Activated CD4-positive, alpha-beta T cell treated with anti-CD3 and anti-CD28 coated beads, Interleukin-2, amount 50 U/mL, for 16 hours (primary cell): ENCODE measurements at places on chromosomes 7 and 10.

GRCh38 chr7:23369695-23370404, 70.7 kb downstream of the MALSU1 start:
- DNase-seq = no peak

- no peak for DNase-seq
Observed at GRCh38 chr10:10642751-10643150, 374.9 kb upstream of the CELF2 start.

DNA sequence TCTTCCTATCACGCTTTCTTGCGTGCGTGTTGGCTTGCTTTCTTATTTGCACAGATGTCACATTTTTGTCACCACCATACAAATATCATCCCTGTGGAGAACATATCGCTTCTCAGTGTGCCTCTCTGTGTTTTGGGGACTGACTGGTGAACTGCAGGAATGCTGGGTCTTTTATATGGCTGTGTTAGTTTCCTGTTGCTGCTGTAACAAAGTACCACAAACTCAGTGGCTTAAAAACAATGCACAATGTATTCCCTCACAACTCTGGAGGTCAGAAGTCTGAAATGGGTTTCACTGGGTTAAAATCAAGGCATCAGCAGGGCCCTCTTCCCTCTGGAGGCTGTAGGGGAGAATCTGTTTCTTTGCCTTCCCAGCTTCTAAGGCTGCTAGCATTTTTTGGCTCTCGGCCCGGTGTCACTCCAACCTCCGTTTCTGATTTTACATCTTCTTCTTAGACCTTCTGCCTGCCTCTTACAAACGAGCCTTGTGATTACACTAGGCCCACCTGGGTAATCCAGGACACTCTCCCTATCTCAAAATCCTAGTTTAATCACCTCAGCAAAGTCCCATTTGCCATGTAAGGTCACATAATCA, 82.0 kb downstream of the LRMDA start:
- DNase-seq = no peak

DNA sequence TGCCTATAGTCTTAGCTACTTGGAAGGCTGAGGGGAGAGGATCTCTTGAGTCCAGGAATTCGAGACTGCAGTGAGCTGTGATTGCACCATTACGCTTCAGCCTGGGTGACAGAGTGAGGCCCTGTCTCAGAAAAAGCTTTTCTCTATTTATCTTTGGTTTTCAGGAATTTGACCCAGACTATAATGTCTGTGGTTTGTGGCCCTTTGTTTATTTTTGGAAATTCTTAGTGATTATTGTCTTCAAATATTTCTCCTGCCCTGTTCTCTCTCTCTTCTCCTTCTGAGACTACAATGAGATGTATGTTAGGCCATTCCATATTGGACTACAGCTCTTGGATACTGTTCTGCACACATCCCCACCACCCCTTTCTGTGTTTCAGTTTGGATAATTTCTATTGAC, 4.7 kb downstream of the MUC12 start:
- no peak for DNase-seq

DNA sequence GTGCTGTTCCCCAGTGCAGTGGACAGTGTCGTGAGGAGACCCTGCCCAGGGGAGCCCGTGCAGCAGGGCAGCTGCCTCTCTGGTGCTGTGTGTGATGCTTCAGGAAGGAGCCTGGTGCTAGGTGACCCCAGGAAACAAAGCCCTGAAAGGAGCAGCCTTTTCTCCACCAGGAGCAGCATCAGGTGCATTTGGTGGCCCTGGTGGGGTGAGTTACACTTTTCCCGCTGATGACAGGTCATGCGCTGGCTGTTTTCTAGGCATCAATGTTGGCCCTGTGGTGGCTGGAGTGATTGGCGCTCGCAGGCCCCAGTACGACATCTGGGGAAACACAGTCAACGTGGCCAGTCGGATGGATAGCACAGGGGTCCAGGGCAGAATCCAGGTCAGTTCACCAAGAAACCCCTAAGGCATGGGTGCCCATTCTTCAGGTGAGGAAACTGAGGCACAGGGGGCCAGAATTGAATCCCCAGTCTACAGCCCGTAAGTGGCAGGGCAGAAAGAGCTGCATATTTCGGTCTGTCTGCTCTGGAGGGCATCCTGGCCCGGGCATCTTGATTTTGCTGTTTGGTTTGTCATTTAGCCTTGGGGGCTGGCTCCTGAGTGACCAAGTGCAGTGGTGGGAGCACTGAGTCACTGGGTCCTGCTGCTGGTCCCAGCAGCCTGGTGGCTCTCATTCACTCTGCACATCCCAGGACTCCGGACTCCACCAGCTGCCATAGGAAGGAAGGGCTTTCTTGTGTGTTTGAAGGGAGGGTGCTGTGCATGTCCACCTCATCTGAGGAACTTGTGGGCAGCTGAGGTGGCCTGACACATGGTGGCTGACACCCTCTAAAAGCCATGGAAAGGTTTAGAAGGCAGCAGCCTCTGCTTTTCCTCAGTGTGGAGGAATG, 136.3 kb downstream of the ADCY1 start:
- no peak for DNase-seq

- no peak for DNase-seq
Observed at GRCh38 chr10:95277201-95277570, 13.6 kb downstream of the PDLIM1 start.

GRCh38 chr10:60423920-60424319, 34.2 kb upstream of the ANK3 start:
- DNase-seq = no peak

GRCh38 chr10:5524641-5525560, at the start of gene CALML3:
Gene CALML3 (plus strand): TSS chr10:5524961. CDS start chr10:5525086, 125 bp downstream.
- no peak for DNase-seq

DNA sequence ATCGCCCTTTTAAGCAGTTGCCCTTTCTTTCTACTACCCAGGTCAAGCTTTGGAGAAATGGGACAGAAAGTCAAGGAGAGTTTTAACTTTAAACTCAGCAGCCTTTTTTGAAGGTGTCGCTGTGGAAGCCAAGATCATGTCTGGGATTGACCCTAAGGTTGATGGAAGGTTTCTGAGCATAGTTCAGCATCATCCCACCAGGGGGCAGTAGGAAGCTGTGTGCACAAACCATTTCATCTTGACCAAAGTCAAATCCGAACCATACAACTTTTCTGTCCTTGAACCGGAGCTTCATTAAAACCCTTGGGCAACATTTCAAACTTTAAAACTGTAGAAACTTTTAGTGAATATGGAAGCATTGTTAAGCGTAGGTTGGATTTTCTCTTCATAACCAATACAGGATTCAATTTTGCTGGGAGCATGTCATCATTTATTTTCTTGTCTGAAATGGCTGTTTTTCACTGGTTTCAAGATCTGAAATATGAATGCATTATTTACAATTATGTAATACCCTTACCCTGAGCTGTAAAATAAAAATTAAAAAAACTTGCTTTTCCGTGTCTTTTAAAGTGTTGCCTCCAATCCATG, 214.4 kb upstream of the KIAA1217 start:
- DNase-seq = peak; percentile 42

DNA sequence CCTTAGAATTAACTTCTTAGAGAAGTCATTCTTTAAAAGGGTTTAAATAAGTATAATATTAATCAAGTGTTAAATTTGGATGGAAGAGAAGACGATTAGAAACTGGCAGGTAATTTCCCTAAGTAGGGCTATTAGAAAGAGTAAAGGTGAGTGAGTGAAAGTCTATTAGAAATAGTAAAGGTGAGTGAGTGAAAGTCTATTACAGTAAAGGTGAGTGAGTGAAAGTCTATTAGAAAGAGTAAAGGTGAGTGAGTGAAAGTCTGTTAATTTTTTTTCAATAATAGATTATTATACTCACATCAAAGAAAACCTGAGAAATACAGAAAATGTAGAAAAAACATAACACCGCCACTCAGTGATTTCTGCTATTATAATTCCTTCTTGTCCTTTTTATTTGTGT, 10.8 kb upstream of the HBP1 start:
- DNase-seq = no peak

DNA sequence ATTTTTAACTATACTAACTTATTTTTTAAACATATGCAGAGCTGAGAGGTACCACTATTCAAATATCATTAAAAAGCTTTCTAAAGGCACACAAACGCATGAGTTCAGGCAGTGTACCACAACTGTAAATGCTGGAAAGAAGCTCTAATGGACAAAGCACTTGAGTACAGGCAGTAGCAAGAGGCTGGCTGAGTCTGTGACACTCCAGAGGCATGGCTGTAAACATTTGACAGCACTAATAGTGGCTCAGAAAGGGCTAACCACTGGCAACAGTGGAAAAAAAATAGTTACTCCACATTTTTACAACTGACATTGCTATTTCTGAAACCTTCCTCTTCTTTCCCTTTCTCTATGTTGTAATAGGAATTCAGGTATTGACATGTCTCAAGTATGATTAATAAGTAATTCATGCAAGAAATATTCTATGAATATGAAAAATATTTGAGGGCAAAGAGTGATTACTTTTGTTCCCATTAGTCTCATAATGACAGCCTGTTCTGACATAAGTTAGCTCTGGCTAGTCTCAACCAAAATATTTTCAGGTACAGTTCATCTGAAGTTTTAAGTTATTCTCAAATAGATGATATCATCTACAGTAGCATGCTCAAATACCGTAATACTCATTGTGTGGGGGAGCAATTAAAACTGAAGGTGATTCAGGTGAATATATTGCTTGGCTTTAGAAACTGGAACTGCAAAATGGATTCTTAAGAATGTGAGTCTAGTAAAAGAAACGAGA, 324.0 kb upstream of the POT1 start:
- no peak for DNase-seq

GRCh38 chr10:104036069-104036384, 49.7 kb downstream of the COL17A1 start:
- no peak for DNase-seq

DNA sequence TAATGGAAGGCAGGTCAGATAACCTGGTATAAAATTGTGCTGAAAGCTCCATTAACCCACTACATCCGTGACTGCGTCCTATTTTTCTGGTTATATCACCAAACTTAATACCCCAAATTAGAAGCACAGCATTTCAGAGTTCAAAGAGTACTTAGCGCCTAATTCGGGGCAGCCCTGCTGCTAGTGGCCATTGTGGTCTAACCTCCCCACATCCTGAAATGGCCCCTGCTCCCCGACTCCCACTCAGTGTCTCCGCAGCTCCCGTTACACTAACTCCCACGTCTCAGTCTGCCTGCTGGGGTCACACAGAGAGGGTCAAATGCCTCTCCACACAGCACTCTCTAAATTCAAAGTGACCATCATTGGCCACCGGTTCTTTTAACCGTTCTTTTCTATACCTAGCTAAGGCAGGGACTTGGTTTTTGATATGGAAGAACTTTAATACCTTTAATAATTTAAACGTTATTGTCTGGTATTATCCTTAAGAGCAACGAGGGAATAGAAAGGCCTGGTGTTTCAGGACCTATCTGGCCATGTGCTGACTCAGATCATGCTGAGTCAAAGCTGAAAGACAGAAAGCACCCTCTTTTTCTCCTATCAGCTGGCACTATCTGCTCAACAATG, 117.1 kb downstream of the KMT2E start:
- DNase-seq = peak; percentile 70

DNA sequence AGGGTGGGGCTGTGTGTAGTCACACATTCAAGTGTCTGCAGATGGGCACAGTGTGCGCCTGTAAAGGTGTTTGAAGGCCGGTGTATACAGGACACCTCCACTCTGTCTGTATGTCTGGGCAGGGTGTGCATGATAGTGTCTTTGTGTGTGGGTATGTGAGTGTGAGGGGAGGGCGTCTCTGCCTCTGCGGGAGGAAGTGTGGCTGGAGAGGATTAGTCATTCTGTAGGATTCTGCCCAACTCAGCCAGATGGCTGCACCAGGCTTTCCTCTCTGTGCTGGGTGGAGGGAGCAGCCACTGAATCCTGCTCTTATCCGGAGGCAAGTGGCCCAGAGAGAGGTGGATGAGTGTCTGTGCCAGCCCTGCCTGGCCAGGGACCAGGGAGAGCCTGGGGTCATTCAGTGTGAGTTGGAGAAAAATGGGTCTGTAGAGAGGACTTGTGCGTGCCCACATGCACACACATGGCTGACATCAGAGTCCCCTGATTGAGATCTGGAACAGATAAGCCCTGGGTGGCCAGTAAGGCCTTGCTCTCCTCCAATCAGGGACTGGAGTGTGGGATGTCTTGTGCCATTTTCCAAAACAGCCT, 1.7 kb downstream of the SFXN3 start:
- DNase-seq = peak; percentile 79

GRCh38 chr7:98398567-98399372, 2.1 kb downstream of the BAIAP2L1 start:
- no peak for DNase-seq

- DNase-seq = no peak
Observed at GRCh38 chr7:85018498-85018897, 168.4 kb downstream of the SEMA3D start.

DNA sequence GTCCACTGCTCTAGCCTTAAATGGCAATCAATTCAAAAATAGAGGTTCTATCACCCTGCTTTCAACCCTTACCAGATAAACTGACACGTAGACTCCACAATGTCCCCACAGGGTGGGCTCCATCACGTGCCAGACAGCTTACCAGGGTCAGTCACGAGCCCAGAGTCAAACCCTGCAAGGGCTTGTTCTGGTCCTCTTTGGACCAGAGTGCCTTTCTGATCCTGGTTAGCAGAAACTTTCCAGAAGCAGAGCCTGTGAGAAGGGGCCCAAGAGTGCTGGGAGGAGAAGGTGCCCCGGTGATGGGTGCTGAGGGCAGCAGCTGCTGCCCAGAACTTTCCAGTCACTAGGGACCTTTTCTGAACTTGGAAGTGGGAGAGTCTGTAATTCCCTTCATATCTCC, 354 bp upstream of the GIMAP5 start:
- no peak for DNase-seq

- DNase-seq = no peak
Observed at GRCh38 chr7:148609045-148609725, 18.6 kb downstream of the C7orf33 start.

DNA sequence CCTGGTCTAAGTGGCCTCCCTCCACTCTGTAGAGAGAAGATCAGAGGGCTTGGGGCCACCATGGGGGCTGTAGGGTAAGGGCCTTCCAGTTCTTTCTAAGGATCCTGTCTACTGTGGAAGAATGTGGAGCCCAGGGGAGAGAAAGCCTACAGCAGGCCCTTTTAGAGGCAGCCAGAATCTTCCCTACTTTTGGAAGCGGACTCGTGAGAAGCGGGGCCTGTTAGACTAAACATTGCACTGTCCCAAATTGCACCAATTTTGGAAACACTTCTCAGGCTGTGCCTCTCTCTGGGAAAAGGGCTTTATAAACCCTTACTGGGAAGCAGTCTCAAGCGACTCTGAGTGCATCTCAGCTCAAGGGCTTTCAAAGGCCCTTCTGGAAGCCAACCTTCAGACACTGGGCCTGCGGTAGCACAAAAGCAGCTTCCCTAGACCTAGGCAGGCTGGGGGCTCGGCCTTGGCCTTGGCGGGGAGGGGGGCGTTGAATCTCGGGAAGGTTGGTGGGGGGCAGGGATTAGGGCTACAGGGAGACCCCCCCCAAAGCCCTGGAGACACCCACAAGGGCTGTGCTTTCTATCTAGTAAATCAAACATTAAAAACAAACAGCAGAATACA, 298.1 kb downstream of the GFRA1 start:
- no peak for DNase-seq

- DNase-seq = no peak
Observed at GRCh38 chr10:93600446-93601145, 439 bp downstream of the RBP4 start.

DNA sequence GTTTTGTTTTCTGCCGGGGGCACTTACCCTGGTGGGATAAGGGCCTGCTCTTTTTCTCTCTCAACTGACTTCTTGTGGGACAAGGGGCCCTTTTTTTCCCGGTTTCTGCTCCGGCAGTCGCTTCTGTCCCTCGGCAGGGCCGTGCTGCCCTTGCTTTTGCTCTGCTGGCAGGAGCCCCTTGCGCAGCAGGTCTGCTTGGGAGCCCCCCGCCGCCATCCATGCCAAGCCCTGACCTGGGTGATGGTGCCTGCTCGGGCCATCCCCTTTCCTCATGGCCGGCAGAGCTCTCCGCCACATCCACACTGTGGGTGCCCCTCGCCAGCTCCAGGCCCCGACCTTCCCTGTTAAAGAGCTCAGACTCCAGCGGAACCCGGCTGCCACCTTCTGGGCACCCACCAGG, 47.0 kb upstream of the ZNF32 start:
- DNase-seq = no peak
